ENCODE measurements at places on chromosomes 1 and 21. TPM values are rescaled to one million over a fixed set of nuclear protein-coding genes. Genes with fewer than 3 reads are reported as not detected.
A peak's percentile ranks its signal among the peaks of the same experiment; 100 is the strongest.

DNA sequence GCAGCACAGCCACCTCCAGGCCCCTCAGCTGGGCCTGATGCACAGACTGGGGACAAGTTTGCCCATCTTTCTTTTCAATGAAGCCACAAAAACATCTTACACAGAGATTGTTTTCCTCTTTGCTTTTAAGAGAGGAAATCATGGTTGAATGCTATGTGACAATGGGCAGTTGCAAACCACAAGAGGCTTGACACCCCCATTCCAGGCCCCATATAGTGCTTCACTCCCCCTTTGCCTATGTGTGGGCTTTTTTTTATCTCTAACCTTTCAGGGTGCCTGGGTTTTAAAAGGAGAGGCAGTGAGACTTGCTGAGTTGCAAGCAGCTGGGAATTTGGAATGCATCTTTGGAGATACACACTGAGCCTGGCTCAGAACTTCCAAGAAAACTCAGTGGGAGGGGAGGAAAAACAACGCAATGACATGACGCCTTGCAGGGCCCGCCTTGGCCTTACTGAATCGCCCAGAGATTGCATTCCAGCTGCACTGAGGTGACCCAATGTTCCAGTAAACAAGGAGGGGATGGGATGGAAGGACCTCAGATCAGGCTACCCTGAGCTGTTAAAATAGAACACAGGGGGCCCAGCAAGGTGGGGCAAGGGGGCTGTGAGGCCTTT is 145.2 kb upstream of the ZNF648 start:
- no peak for ATAC-seq

DNA sequence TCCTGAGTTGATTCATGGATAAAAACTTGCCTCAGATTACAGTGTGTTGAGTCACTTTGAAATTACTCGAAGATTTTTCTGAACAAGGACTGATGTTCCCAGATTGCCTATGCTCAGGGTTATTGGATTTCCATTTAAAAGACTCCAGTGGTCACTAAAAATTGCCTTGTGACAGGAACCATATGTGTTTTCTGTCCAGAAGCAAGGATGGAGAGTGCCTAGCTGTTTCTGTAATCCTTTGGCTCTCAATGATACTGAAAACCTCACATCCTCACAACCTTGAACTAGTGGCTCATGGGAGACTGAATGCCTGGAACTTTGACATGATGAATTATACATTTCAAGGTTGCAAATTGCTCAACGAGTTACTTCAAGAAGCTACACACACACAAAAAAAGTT is 1271.8 kb downstream of the BRINP3 start:
- no peak for ATAC-seq

DNA sequence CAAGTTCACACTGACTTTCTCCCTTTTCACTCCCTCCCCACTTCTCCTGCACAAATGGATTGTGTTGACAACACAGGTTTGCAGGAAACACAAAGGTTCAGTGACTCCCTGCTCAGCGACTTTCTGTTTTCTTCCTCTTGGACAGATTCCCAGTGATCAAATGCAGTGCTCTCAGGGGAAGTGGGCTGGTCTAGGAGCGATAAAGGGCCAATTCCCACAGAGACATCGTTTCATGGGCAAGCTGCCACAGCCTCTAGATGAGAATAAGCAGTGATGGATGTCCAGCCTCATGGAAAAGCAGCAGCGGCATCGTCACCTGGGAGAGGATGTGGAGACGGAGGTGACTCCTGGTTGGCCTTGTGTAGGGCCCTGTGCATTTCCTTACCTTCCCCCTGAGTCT is 30.6 kb downstream of the FYB2 start:
- ATAC-seq, result no peak

DNA sequence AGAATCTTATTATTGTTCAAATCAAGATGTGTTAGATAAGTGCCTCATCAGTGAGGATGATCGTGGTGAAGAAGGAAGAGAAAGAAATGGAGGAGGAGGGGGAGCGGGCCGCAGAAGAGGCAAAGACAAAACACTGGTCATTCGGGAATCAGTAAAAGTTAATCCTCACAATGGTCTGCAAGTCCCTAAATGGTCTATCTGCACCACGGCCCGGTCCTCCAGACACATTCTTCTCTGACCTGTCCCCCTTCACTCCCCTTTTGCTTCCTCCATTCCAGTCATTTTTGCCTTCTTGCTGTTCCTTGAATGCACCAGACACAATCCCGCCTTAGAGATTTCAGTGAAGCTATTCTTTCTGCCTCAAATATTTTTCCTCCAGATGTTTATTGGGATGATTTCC is 240.1 kb upstream of the ADGRL2 start:
- ATAC-seq, result no peak

- ATAC-seq, result no peak
Measured at GRCh38 chr21:14955936-14956520, 108.8 kb downstream of the NRIP1 start.

DNA sequence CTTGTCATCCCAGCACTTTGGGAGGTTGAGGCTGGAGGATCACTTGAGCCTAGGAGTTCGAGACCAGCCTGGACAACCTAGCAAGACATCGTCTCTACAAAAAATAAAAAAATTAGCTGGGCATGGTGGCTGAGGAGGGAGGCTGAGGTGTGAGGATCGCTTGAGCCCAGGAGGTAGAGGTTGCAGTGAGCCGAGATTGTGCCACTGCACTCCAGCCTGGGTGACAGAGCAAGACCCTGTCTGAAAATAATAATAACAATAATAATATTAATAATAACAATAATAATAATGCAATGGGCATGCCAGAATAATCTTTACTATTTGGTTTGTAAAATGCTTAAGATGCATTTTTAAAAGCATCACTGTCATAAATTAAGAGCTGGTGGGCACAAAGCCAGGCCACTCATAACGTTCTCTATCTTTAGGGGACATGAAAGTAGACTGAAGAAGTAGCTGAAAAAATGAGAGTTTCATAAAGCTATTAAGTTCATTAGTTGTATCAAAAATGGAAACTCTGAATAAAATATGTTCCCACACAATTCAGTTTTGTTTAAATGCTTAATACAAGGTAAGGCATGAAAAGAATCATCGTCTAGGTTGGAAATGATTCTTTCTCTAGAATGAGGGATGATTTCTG is 51.6 kb upstream of the ITPKB start:
- no peak for ATAC-seq

DNA sequence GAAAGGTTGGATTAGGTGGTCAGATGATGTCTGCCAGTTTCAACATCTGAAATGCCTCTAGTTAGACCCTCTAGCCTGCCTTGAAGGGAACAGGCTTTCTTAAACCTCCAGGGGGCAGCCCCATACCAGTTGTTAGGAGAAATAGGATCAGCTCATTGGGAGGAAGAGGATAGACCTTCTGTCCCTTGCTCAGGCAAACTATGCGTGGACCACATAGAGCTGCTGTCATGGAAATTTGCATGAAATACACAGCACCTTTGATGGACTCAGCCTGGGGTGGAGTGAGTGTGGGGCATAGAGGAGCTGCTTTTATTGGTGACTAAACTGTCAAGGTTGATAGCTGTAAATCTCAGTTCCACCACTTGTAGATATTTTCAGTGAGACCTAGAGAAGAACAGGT is 38.4 kb upstream of the SPAG17 start:
- ATAC-seq, result no peak

DNA sequence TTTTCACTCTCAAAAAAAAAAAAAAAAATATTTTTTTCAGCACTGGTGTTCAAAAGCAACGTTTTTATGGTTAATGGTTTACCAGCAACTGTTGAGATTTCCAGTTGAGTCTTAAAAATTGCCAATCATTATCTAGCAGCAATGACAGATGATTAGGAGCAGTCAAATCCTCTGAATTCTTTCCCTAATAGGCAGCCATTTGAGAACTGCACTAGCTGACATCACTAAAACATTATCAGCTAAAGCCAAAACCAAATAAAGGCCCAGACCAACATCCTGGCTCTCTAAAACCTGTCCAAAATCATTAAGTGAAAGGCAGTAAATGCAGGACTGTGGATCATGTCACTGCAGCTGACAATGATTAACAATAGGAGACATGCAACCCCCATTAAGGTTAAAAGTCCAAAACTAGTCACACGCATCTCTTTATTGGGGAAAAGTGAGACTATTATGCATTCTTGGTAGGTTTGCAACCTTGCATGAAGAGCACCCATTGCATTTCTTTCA is 14.0 kb downstream of the SFPQ start:
- ATAC-seq, result no peak

DNA sequence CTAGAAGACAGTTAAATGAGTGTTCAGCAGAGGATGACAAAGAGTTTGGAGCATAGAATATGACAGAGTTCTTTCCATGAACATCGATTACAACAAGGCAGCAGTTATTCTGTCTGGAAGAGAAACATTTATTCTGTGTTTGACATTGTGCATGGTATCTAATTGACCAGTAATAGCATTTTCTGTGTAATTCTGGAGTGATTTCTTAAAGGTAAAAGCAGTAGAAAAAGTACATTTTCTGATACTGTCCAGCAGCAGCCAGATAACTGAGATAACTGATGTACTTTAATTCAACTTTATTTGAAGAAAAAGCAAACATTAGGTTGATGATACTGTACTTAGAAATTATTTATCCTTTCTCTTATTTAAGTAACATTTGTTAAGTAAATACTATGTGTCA is 497.1 kb downstream of the AGBL4 start:
- ATAC-seq, result no peak

- no peak for ATAC-seq
Measured at GRCh38 chr1:171204296-171204695, 19.2 kb downstream of the FMO2 start.

- ATAC-seq, result no peak
Measured at GRCh38 chr1:44422161-44422560, 17.1 kb downstream of the RNF220 start.

DNA sequence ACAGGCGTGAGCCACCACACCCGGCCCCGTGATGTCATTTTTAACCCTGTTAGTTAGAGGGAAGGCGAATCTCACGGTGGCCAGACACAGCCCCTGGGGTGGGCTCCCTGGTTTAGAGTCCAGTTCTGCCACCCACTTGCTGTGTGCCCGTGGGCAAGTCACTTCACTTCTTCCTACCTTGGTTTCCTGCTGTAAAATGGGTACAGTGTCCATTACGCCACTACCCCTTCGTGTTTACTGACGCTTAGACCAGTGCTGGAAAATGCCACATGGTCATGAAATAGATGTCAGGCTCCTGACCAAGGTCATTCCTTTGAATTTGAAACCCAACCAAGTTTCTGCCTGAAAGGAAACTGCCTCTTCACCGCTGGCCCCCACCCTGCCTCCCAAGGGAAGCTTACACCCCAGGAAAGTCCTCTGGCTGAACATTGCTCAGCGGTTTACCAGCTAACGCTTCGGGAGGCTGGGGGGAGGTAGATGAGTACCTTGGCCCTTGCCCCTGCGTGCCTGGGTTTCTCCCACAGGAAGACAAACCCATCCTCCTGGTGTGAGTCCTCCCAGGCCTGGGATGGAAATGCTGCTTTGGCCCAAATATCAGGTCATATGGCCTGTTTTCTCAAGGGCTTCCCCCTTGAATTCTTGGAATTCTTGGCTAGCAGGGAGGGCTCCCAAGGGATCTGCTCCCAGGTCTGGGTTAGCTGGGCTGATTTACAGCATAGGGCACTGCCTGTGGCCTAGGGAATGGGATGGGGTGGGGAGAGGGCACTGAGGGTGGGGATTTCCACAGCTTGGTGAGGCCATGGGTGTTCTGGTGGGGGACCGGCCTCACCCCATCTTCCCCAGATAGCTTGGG is 7.6 kb upstream of the AADACL4 start:
- peak; percentile 23 for ATAC-seq

GRCh38 chr1:150972417-150972940 is 2.2 kb downstream of the CERS2 start:
- ATAC-seq, result no peak

DNA sequence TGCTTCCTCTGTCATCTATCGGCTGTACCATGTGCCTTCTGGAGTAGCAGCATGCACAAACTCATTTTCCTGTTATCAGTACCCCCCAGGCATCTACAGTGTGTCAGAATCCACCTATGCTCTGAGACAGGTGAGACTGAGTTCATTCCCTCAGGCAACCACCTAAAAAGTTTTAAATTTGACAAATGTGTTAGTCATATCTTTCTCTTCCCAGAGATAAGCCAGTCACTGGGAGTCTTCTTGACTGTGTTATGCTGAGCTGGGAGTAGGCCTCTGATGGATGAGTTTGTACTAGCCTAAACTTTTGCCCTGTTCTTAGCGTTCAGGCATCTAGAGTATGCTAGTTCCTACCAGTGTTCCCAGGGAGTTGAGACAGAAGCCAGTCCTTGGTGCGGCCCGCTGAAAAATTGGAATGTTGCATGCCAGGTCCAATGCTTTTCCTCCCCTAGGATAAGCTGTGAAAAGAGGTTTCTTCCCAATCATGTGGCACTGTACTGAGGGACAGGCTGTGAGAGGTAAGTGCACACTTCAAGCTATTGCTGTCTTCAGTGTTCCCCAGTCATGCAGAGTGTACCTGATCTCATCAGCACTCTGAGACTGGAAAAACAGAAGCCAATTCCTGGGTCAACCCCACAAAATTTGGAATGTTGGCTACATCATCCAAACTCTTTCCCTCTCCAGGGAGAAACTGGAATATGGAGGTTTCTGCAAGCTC is 1202.3 kb downstream of the NCAM2 start:
- ATAC-seq, result no peak

GRCh38 chr1:235737751-235738150 is 88.2 kb upstream of the GNG4 start:
- ATAC-seq, result no peak

- ATAC-seq, result no peak
Measured at GRCh38 chr1:6128276-6129081, 51.6 kb downstream of the CHD5 start.

DNA sequence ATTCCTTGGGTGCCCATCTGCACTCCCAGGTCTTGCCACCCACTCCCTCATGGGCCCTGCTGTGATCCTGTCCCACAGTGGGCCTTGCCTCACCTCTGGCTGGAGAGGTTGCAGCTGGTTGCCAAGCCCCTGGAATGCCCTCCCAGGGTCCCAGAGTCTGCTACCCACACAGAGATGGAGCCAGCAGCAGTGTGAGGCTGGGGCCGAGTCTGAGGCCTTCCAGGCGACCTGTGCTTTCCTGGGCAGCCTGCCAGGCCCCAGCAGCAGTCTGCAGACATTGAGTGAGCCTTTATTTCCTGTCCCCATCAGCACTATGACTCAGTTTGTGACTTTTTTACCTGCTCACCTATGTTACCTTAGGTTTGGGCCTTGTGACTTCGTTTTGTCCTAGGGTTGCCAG is 25.0 kb upstream of the TSPAN2 start:
- ATAC-seq, result peak; percentile 55

- ATAC-seq, result no peak
Measured at GRCh38 chr1:11150326-11150725, 38.8 kb upstream of the ANGPTL7 start.

GRCh38 chr1:230172016-230172537 is 105.0 kb downstream of the GALNT2 start:
- no peak for ATAC-seq

The ERICH3 gene
- total RNA-seq, result not detected

The TRIM45 gene
- total RNA-seq, result 1.8 TPM

The CAMK1G gene
- total RNA-seq, result not detected
